Prostate gland (tissue), 2 donors: ENCODE measurements at places on chromosomes 7 and 10. TPM values are rescaled to one million over a fixed set of nuclear protein-coding genes. Genes with fewer than 3 reads are reported as not detected.

Gene MOGAT3
- total RNA-seq, result not detected

DNA sequence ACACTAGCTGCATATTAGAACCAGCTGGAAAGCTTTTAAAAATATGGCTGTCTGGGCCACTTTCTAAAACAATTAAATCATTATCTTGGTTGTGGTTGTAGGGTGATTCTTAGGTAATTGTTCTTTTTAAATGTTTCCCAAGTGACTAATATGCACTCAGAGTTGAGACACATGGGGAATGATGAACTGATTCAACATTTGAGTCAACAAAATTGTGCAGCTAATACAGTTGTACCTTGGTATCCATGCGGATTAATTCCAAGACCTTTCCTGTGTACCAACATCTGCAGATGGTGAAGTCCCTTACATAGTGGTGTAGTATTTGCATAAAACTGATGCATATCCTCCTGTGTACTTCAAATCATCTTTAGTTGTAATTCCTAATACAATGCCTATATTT is 242.2 kb downstream of the ATRNL1 start:
- no peak for DNase-seq

- DNase-seq, result no peak
These were observed 84.3 kb downstream of the GLRX3 start for GRCh38 chr10:130220251-130221185.

DNA sequence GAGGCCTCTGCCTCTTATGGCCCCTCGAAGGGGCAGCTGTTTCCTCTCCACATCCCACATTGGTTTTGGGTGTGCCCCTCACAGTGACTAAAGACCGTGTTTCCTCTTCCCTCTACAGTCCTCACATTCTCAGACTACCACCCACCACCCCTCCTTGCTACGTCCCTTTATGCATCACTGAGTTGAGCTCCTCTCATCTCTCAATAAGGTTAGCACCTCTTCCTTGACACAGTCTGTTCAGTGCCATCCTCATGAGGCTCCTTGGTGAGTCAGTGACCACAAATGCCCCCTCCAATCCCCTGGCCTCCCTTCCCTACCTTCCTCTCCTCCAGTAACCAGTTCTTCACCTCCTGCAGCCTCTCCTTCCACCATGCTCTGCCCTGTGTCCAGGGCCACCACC is 239.1 kb upstream of the MYO3A start:
- DNase-seq, result no peak

DNA sequence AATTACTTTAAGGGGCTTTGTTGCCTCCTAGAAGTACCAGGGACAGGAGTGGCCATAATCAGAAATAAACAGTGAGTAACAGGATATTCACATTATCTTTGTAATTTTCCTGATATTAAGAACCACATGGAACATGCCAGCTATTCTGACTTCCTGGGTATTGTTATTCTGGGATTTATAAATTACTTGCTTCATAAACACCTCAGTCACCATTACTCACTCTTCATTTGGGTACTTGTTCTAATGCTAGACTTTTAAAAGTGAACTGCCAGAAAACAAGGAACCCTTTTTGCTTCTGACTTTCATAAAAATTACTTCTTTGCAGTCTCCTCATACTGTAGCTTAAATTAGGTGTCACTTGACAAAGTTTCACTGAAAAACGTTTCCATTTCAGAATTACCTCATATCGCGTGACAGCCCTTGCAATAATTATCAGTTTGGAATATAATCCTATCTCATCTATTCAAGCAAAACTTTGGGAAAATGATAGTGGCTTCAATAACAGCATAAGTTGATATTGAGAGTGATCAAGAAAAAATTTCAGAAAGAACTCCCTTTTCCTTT is 29.8 kb downstream of the CABCOCO1 start:
- DNase-seq, result no peak

Gene CFAP69
- total RNA-seq, result 27.4 TPM

Gene LYZL1
- total RNA-seq, result not detected

Gene POLR2J2
- total RNA-seq, result 6.6 TPM

- no peak for DNase-seq
These were observed 87.8 kb downstream of the CREB5 start for GRCh38 chr7:28500138-28500537.

DNA sequence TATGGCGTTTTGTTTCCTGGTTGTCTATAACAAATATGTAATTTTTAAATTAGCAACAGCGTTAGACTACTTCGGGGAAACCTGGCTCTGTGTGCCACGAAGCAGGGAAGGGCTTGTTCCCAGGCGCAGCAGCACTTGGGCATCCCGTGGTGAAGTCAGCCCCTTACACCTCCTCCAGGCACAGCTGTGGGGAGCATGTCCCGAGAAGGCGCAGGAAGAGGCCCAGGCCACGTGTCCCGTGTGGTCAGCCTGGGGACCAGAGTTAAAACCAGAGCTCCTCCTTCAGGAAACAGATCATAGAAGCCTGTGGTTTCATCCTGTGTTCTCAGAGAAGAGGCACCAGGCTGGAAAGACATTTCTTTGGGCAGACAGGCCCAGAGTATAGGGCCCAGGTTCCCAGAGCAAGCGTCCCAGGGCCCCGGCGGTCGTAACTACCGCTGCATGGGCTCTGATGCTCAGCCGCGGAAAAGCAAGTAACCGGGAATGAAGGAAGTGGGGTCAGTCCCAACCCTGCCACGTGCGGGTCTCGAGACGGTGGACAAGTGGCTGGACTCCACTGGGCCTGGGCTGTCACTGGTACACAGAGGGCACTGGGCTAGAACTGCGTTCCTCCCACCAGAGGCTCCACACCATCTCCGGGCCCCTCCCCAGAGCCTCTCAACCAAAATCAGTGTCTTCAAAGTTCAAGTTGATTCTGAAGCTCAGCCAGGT is 7.1 kb downstream of the NUDT1 start:
- no peak for DNase-seq

GRCh38 chr10:47438857-47439474 is 44.9 kb downstream of the ANXA8 start:
- peak; percentile 59 for DNase-seq

Gene OPN1SW
- total RNA-seq, result not detected

- no peak for DNase-seq
These were observed 30.6 kb upstream of the IKZF1 start for GRCh38 chr7:50273870-50274269.

DNA sequence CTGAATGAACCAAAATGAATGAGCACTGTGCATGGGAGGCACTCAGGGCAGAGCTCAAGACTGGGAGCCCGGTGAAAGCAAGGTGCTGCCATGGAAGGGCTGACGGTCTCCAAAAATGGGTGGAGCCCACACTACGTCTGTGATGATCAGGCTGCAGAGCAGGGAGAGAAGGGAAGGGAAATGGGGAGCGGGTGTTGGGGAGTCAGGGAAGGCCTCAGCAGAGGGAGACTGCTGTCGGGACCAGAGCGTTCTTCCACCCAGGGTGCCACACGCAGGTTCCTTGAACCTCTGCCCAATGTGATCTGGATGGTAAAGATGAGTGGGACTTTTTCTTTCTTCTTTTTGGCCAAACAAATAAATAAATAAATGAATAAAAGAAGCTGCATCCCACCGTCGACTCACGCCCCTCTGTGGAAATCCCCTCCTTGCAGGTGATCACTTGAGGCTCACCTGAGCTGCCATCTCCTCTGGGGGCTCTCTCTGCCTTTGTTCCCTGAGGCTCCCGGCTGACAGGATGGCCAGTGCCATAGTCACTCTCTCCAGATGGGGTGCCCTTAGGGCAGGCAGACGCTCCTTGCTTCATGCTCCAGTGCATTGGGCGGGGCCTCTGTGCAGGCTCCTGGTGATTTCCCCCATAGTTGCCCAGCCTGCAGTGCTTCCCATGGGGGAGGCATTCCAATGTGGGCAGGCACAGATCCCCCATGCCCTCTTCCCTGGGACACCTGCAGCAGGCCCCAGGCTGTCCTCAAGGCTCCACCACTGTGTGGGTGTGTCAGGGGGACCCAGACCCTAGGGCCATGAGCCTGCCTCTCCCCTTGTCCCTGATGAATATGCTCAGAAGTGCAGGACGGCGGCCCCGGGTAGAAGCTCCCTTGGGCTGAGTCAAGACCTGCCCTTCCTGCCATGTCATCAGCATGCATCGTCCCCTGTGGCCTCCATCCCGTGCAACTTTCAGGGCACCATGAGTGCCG is 131.8 kb downstream of the PTPN20 start:
- no peak for DNase-seq

Gene HMX2
- total RNA-seq, result 1.0 TPM

Gene FBXO24
- 9.7 TPM for total RNA-seq

- no peak for DNase-seq
These were observed 325.2 kb downstream of the WDR37 start for GRCh38 chr10:1381339-1381738.

- DNase-seq, result no peak
These were observed 130.7 kb downstream of the ADRA2A start for GRCh38 chr10:111207500-111207899.

- no peak for DNase-seq
These were observed 727 bp downstream of the ATRNL1 start for GRCh38 chr10:115093776-115094408.
